Stimulated activated CD4-positive, alpha-beta T cell treated with anti-CD3 and anti-CD28 coated beads, TNF-alpha, amount 100 ng/mL, for 1 hour (primary cell): ENCODE measurements at places on chromosomes 7 and 10.

GRCh38 chr10:49076741-49077521 lies 38.4 kb downstream of the VSTM4 start:
- DNase-seq = no peak

GRCh38 chr7:132752431-132752830 lies 176.2 kb upstream of the PLXNA4 start:
- no peak for DNase-seq

- no peak for DNase-seq
Measured at GRCh38 chr7:27201580-27202017, 1.7 kb upstream of the HOXA13 start.

DNA sequence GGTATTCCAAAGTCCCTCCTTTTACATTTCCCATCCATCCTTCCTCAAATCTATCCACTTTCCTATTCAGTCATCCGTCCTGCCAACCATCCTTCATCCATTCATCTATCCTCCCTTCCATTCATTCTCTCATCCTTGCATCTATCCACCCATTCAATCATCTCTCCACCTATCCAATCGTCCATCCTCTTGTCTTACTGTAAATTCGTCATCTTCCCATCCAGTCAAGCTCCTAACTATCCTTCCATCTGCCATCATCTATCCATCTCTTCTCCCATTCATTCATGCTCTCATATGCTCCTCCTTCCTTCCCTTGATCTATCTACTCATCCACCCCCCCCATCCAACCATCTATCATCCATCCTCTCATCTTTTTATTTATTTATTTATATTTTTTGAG lies 5.0 kb downstream of the CALHM3 start:
- DNase-seq = no peak

- no peak for DNase-seq
Measured at GRCh38 chr10:126734015-126734414, 63.5 kb upstream of the C10orf90 start.

DNA sequence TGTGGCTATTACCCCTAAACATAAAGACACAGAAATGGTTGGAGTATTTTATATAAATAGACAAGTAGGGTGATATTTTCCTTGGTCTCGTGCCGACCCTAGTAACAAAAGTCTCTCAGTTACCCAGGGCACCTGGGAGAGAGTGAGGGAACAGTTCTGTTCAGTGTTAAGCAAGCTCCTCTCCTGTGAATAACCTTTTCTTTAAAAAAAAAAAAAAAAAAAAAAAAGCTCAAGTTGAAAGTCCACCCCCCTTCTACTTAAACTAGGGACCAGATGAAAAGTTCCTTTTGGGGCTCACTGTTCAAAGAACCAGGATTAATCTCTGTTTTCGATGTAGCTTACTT lies 636.9 kb upstream of the GALNT17 start:
- DNase-seq = no peak

- DNase-seq = no peak
Measured at GRCh38 chr7:148931470-148931869, 47.4 kb upstream of the EZH2 start.

GRCh38 chr10:75293446-75293820 lies 57.7 kb upstream of the COMTD1 start:
- DNase-seq = no peak

DNA sequence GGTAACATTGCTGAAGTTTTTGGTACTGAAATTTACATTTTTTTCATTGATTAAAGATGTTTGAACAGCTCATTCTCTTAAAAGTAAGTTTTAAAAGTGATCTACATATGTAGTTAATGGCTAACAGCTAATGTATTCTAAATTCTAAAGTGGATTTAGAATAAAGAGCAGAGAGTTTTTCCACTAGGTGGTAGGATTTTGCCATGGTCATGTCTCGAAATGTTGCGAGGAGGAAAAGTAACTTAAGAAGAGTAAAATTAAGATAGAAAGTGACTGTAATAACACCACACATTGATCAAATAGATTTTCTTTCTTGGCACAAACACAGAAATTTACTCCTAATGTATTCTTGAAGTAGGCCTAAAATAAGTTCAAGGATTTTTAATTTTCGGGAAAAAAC lies 19.8 kb downstream of the LSMEM1 start:
- no peak for DNase-seq

GRCh38 chr7:101833799-101834198 lies 16.4 kb downstream of the CUX1 start:
- no peak for DNase-seq

GRCh38 chr7:134085311-134085710 lies 41.8 kb upstream of the LRGUK start:
- no peak for DNase-seq

- no peak for DNase-seq
Measured at GRCh38 chr10:133544506-133544905, 17.3 kb downstream of the CYP2E1 start.

- DNase-seq = no peak
Measured at GRCh38 chr10:91607646-91608403, 25.0 kb downstream of the PPP1R3C start.

GRCh38 chr10:127908106-127908958 lies 1.4 kb downstream of the PTPRE start:
- DNase-seq = no peak

DNA sequence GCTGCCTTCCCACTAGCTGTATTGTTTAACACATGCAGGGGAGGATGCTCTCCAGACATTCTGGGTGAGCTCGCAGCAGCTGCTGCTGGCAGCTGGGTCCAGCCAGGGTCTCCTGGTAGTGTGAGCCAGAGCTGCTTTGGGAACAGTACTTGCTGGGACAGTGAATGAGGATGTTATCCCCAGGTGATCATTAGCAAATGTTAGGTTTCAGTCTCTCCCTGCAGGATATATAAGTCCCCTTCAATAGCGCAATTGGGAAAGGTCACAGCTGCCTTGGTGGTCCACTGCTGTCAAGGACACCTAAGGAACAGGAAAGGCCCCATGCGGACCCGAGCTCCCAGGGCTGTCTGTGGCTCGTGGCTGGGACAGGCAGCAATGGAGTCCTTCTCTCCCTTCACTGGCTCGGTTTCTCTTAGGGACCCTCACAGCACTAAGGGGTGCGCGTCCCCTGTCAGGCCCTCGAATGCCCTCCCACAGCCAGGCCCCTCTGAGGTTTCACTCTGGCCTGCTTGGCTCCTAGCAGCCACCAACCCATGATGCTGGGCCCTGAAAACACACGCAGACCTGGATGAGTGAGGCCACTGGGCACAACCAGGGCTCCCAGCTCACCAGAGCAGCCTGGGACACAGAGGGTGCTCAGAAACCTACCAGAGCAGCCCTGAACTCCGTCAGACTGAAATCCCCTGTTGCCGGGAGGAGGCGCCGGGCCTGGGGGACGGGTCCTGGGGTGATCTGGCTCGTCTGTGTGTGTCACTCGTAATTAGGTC lies 173.0 kb upstream of the LANCL2 start:
- no peak for DNase-seq

DNA sequence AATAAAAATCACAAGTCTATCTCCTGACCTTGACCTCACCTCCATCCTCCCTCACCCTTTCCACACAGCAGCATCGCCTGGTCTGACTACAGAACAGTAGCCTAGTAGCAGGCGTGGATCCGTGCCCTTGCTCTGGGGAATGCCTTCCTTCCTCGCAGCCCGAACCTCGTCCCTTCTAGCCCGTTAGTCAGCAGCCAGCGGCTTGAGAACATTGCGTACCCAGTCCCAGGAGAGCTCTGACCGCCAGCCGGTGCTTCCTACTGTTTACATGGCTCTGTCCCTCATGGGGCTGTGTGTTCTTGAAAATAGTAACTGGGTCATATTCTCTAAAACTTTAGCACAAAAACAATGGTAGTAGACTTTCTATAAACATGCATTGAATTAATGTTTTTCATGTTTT lies 682.7 kb upstream of the IGFBP3 start:
- no peak for DNase-seq

DNA sequence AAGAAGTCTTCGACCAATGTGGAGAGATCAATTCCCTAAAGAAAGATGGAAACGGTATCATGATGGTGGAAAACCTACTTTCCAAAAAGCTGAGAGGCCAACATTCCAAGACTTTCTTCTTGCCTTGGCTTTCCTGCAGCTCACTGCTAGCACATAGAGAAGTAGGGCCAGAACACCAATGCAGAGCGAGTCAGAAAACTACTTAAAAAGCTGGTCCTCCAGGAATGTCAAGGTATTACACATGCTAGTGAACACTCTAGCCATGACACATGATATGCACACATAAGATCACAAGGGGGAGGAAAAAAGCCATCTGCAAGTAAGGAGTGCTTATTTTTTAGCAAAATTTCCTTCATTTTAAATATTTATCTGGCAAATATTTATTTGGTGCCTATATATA lies 22.7 kb downstream of the GPAM start:
- DNase-seq = no peak

DNA sequence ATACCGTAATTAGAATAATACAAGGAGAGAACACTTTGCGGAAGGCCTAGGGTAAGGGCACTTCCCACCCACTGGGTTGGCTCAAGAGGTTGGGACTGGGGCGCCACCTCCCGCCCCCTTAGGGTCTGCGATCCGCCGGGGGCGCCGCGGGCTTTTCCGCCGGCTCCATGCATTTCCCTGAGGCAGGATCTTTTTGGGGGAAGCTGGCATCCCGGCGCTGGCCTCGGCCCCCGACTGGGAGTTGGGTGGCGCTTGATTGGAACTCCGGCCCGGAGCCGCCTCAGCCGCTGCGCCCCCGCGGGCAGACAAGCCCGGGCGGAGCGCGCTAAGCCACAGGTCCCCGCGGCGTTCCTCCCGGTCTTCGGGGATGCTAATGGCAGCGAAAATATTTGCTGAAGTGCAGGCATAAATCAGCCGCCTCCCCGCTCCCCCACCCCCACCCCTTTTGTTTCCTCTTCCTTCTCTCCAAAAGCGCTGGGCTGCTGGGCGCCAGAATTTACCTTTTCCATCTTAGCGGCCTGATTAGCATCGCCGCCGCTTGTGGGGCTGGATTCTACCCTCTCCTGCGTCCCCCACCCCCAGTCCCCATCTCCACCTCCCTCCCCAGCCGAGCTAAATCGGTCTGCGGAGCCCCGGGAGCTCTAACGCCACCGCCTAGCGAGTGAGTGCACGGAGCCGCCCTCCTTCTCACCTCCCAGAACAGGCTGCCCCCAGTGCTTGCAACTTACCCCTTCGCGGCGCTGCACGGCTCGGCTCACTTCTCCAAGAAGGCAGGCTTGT lies 5.1 kb downstream of the UNC5B start:
- DNase-seq = no peak

DNA sequence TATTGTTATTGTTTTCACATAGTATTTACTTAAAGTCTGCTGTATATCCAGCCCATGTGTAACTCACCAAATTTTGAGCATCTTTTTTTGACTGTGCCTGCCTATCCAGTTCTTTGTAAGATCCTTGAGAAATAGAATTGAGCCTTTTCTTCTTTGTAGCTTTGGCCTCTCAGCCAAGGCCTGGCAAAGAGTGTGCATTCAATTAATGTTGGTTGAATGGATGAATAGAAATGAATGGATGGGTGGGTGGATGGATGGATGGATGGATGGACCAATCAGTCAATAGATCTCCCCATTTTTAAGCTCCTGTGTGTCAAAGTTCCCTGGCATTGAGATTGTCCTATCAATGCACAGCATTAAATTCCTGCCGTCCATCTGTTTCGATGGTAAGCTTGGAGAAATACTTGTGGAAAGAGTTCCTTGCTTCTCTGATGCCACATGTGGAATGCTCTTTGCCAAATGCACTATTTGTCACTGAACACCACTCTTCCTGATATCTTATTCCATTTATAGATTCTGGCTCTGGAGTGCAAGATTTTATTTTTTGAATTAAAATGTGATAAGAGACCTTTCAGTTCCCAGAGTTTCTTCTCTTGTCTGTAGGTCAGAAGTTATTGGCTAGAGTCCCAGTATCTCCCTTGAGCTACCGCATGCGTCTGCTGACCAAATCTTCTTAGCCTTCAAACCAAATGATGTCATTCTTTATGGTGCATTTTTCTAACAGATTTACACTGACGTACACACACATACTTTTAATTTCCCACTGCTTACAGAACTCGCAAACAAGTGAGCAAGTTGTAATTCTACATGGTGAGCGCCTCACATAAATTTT lies 20.7 kb upstream of the ADRB1 start:
- no peak for DNase-seq

- no peak for DNase-seq
Measured at GRCh38 chr10:95567903-95568630, 6.9 kb upstream of the SORBS1 start.

- no peak for DNase-seq
Measured at GRCh38 chr7:96005271-96005670, 232.9 kb downstream of the DYNC1I1 start.

DNA sequence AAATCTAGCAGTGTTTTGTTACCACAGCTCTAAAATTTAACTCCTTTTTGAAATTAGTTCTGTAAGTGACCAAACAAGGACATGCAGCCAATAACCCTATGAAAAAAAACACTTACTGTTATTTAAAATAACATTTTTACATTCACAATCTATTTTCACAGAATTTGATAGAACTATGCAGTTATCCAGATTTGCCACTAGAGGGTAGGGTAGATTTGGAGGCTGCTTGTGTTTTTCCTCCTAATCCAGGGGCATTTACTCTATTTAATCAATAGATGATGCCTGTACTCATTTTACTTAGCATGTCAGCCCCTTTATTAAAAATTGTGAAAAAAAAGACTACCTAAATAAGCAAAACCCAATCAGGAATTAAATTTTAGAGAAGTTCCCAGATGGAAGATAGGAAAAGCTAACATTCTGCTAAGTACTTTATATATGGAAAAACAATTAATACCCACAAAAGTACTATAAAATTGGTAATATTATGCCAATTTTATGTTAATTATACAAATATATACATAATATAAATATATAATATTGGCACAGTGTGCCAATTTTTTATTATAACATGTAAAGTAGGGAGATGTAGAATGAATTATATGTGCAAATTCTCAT lies 18.1 kb upstream of the LIPK start:
- DNase-seq = no peak

DNA sequence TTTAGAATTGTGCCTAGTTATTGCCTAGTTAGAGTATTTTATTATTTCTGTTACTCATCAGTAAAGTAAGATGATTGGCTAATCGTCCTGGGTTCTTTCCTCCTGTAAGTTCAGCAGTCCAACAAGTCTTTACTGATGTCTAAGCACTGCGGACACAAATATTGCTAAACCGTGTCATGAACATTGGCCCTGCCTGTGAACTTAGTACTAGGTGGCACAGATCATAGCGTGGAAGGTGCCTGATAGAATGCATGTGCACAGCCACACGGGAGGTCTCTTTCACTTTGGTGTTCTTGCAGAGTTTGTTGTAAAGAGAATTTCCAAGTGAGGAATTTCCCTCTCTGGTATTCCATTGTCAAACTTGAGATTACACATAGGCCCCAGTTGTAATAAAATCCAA lies 38.0 kb downstream of the RBM33 start:
- DNase-seq = no peak

GRCh38 chr10:90066435-90066834 lies 365.0 kb downstream of the KIF20B start:
- DNase-seq = no peak

GRCh38 chr10:13322615-13323148 lies 22.8 kb upstream of the PHYH start:
- no peak for DNase-seq

- DNase-seq = no peak
Measured at GRCh38 chr10:97854743-97855142, 5.1 kb downstream of the GOLGA7B start.

GRCh38 chr10:131804551-131805295 lies 96.1 kb upstream of the PPP2R2D start:
- DNase-seq = no peak
